Stimulated activated CD4-positive, alpha-beta T cell treated with anti-CD3 and anti-CD28 coated beads, Interleukin-15, amount 100 ng/mL, for 24 hours (primary cell): ENCODE measurements at places on chromosomes 11 and 22.

- DNase-seq = no peak
Observed at GRCh38 chr11:129721685-129722084, 94.0 kb upstream of the TMEM45B start.

DNA sequence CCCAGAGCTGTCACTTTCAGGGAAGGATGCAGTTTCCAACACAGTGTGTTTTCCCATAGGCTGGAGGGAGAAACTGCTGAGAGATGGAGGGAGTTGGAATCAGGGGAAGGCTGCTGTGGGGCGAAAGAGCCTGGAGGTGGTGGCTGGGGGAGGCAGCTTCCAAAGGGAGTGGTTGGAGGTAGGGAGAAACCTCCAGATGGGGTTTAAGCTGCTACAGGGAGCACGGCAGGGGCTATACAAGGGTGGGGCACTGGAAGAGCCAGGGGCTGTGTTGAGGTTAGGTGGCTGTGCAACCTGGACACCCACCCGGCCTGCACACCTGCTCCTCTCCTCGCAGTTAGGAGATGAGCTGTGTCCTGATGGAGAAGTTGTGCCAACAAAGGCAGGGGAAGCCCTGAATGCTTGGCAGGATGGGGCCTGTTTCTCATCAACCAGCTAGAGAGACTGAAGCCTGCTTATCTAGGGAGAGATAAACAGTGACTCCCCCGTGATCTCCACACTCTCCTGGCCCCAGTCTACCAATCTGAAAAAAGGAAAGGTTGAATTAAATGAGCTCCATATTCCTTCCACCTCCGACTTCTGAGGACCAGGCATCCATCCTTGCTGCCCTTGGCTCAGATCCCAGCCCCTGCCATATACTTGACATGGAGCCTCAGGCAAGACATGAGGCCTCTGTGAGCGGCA lies 3.6 kb upstream of the SLCO2B1 start:
- no peak for DNase-seq

GRCh38 chr11:82701847-82702520 lies 31.7 kb downstream of the FAM181B start:
- peak; percentile 33 for DNase-seq

GRCh38 chr11:12247543-12248254 lies 129.7 kb upstream of the PARVA start:
- no peak for DNase-seq

- no peak for DNase-seq
Observed at GRCh38 chr22:17972385-17973191, 51.8 kb downstream of the MICAL3 start.

- no peak for DNase-seq
Observed at GRCh38 chr11:102955624-102956023, at the start of gene MMP13. Gene MMP13, minus strand, starts transcription at chr11:102955732. Its CDS starts 27 bp downstream, at chr11:102955705.

- no peak for DNase-seq
Observed at GRCh38 chr11:115182282-115182955, 321.8 kb downstream of the CADM1 start.

DNA sequence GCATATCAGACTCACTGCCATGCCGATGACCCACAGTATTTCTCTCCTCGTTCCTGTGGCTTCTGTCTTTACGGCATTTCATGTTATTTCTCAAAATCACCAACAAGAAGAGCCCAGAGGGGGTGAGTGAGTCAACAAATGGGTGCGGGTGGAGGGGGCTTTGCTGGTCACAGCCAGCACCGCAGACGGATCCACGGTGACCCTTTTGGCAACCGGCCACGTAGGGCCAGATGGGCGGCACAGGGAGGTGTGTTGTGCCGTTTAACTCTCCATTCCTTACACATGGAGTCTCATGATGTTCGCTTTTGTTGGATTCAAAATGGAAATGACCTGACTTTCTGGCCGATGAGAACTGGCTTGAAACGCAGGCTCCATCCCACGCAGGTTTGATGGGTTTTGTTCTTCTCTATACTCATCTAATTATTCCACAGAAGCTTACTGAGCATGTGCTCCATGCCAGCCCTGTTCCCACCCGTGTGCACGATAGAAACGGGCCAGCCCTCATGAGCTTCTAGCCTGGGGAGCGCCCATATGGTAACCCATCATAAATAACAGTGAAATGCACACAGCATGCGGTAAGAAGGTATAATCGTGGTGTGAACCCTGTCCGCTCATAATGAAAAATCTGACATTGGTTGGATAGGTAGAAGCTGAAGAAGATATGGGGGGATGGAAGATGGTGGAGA lies 319.9 kb downstream of the BRD1 start:
- no peak for DNase-seq

DNA sequence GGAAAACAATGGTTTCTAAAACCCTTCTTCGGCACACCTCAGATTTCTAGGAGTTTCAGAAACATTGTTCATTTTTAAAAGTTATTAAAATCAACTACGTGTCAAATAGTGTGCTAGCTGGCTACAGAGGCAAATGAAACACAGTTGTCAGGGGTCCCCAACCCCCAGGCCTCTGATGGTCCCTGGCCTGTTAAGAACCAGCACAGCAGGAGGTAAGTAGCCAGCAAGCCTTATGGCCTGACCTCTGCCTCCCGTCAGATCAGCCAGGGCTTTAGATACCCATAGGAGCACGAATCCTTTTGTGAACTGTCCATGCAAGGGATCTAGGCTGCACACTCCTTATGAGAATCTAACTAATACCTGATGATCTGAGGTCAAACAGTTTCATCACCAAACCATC lies 648.2 kb downstream of the FAM181B start:
- DNase-seq = no peak

- DNase-seq = no peak
Observed at GRCh38 chr22:23131931-23132330, 9.9 kb downstream of the RSPH14 start.

DNA sequence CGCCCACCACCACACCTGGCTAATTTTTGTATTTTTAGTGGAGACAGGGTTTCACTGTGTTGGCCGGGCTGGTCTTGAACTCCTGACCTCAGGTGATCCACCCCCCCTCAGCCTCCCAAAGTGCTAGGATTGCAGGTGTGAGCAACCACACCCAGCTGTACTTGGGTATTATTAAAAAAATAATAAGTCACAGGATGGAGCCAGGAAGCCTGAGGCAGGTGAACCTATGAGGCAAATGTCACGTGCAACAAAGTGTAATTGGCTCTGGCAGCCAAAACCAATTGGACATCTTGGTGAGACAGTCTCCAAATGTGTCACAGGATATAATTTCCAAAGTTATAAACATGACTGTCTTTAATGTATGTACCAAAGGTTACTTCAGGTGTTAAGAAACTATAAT lies 24.0 kb upstream of the MALAT1 start:
- DNase-seq = no peak

- no peak for DNase-seq
Observed at GRCh38 chr22:46465345-46465720, 72.1 kb downstream of the CELSR1 start.

DNA sequence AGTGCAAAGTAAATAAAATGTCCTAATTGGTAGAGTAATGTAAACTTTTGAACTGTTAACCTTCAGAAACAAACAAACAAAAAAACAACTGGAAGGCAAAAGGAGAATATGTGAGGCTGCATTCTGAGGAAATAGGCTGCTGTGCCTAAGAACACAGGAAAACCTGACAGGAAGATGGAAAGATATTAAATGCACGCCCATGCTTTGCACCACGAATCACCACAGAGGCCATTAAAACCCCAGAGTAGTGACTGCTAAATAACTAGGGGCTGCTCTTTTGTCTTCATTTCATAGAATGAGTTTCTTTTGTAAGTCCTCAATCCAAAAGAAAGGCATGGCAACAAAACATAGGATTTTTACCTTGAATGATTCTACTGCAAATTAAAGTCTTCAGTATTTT lies 436.0 kb downstream of the RAB38 start:
- DNase-seq = no peak

- no peak for DNase-seq
Observed at GRCh38 chr11:100647861-100648260, 39.2 kb upstream of the ARHGAP42 start.

DNA sequence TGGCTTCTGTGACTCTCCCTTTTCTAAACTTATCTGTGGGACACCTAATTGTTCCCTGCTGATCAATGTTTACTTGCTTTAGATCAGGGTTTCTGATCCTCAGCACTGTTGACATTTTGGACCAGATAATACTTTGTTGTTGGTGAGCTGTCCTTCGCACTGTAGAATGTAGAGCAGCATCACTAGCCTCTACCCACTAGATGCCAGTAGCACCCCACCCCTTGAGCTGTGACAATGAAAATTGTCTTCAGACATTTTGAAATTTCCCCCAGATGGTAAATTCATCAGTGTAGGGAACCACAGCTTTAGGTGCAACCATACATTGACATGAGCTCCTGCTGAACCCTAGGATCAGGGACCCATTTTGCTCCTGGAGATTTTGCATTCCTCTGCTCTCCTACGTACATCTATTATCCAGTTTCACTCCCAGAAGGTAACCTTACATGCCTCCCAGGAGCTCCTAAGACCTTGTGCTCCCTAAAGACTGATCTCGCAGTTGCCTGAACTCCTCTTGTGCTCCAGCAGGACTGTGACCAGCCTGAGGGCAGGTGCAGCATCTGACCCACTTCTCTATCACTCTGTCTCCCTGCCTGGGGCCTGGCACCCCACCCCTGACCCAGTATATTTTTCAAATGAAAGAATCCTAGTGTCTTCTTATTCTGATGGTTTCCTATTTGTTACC lies 107.8 kb downstream of the FAR1 start:
- peak; percentile 7 for DNase-seq

DNA sequence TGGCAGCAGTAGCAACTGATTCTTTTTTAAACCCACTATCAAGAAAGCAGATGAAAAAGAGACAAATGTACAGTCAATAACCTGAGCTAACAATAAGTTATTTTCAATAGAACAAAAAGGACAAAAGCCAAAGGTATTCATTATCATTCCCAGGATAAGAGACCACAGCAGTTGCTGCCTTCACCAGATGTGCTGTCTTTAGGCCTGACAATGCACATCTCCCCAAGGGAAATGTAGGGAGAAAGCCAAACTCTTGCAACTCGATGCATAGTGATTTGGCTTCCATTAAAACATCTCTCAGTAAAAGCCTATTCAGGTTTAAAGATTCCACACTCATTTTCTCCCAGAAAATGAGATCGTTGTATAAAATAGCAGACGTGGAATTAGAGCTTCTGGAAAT lies 210.7 kb downstream of the METTL15 start:
- no peak for DNase-seq

GRCh38 chr11:76380159-76380976 lies 564 bp downstream of the THAP12 start:
- DNase-seq = peak; percentile 72

GRCh38 chr22:44618400-44618799 lies 83.6 kb upstream of the PRR5 start:
- DNase-seq = no peak

DNA sequence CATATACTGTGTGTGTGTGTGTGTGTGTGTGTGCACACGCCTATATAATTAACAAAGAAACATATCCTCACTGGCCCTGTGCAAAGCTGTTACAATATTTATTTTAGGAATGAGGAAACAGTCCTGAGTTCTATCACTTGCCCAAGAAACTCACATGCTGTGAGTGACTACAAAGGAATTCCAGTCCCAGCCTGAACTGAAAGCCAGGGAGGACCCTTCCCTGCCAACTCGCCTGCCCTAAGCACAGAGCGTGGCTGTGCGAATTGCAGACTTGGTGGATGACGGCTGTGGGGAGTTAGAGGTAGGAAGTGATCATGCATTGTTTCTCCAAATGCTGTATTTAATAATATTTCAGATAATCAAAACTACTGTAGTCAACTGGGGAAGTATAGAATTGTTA lies 26.4 kb upstream of the CD5 start:
- DNase-seq = no peak

- peak; percentile 25 for DNase-seq
Observed at GRCh38 chr11:17476317-17477083, at the start of gene ABCC8. Gene ABCC8, minus strand, starts transcription at chr11:17476845. Its CDS starts 69 bp downstream, at chr11:17476776.

DNA sequence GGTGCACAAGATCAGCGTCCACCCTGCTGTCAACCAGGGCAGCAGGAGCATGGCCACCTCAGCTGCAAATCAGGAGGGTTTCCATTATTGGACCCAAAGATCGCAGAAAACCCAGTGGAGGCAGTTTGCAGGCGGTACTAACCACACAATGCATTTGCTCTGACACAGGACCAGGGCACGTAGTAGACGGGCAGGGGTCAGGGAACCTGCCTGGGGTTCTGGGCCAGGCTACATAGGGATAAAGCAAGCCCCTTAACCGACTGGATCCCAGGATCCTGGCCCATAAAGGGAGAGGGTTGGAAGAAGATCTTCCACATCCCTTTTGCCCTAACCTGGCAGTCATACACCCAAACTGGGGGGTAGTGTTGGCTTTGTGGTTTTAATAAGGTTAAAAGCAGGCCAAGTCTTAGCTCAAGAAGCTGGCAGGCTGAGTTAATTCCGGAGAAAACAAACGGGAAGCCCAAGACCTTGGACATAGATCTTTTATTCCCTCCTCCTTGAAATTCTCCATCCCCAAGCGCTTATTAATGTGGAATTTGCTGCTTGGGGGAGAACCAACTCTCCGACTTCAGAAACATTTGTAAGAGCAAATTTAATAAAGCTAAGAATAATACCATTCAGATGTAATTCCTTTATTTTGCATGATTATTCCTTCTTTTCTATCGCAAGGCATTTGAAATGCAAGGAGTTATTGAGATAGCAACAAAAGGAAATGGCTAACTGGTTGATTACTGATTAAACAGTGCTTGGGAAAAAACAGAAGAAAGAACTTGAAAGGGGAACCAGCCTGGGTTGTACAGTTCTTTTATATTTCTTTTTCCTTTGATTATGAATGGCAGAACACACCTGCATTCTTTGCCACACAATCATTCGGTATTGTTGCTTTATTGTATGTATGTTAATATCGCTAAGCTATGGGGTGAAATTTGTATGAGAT lies 6.3 kb upstream of the ARHGAP8 start:
- DNase-seq = no peak

- no peak for DNase-seq
Observed at GRCh38 chr11:88555018-88555828, 217.7 kb upstream of the CTSC start.

GRCh38 chr11:71995726-71996291 lies 2.9 kb upstream of the IL18BP start:
- no peak for DNase-seq

- peak; percentile 72 for DNase-seq
Observed at GRCh38 chr11:35006389-35007128, 90.1 kb downstream of the PDHX start.

DNA sequence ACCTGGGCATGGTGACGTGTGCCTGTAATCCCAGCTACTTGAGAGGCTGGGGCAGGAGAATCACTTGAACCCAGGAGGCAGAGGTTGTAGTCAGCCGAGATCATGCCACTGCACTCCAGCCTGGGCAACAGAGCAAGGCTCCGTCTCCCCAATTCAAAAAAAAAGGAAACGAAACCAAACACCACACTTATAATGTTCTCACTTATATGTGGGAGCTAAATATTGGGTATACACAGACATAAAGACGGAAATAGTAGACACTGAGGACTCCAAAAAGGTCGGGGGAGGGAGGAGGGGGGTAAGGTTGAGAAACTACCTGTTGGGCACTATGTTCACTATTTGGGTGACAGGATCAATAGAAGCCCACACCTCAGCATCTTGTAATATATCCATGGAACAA lies 94.3 kb downstream of the GAB2 start:
- no peak for DNase-seq
